ENCODE measurements at places on chromosomes 7 and 10.

DNA sequence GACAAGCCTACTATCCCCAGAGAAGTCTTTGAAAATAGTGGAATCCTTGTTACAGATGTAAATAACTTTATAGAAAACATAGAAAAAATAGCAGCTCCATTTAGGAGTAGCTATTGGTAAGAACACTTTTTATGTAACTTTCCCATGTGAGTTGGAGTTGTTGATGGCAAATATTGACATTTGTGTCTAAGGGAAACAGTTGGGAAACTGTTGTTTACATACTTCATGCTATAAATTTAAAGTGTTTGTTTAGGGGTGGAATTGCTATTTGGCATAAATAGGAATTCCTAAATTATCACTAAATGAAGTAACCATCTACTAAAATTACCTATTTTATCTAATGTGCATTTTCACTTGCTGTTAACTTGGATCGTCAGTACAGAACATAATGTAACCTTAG is 50.7 kb downstream of the GDI2 start:
- DNase-seq: no peak

DNA sequence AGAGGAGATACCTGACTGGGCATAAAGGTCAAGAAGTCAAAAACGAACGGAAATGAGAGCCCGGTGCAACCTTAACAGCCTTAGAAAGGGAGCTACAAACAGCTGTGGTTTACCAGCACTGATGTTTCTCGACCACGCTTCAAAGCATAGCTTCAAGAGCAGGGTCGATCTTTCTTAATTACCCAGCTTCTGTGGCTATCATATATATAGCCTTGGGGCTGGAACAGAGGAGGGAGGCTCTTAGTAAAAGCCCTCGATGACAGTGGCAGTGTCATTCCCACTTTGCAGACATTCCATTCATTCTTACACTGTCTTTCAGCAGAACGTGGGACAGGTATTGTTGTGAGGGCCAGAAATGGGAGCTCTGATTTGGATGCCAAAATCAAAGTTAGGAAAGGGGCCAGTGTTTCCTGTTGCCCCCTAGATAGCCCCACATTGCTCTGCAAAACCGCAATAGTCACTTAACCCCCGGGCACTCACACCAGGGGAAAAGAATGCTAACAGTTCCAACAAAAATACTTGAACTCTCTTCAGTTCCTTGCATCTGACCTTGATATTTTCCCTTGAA is 141.5 kb downstream of the MTPAP start:
- DNase-seq: no peak

- DNase-seq: no peak
Measured at GRCh38 chr7:93817526-93817925, 73.0 kb downstream of the TFPI2 start.

DNA sequence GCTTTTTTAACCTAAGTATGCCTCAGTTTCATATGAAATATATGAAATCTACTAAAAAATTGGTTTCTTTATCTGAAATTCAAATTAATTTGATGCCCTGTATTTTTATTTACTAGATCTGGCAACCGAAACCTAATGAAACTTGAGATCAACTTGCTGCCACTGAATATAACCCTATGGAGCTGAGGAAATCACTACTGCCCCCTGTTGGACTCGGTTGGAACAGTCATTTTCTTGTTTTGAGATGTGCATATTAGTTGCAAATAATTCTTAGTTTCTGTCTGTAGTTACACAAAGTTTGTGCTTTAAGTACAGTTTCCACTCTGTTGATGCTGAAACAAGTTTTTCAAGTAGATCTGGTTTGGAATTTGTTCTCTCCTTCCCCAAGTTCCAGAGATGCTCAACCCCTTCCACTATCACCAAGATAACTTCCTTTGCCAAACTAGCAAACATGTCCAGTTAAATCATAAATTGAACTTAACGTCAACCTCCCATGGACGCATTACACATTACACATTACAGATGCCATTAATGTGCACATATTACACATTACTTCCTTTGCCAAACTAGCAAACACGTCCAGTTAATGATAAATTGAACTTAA is 22.2 kb upstream of the EXOC4 start:
- peak; percentile 20 for DNase-seq

DNA sequence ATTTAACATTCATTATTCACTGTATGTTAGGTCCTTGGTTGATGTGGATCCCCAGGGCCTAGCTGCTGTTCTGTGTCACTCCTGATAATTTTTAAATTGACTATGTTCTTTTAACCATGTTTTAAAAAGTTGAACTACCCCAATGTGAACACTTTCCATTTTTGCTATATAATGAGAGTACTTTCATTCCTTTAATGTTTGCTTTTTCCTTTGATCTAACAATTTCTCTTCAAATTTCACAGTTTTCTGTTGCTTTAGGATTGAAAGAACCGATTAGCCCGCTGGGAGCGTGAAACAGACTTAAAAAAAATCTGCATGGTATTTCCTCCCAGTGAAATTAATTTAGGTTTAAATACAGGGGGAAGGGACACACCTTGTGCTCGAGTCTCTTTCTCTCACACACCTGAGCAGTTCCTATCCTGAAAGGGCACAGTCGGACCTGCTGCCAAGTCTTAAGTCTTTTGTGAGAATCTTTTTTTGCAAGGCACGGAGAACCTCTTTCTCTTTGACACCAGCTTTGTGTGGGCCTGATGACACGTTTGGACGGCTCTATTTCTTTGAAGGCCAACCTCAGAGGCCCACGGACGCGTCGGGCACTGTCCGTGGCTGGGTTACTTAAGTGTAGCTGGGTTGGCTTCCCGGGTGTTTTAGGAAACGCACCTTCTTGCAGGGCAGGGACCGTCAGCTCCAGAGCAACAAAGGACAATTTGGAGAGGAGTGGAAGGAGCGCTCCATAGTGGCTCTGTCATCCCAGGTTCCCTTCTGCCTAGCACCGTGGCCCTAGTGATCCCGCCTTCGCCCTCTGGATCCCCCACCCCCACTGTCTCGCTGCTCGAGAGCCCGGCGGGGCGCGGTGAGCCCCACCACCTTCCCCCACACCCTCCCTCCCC is 1.0 kb upstream of the CHN2 start:
- DNase-seq: no peak

GRCh38 chr7:39197831-39198230 is 220.1 kb downstream of the POU6F2 start:
- DNase-seq: no peak

- no peak for DNase-seq
Measured at GRCh38 chr10:71852355-71852937, 1.4 kb upstream of the PSAP start.

DNA sequence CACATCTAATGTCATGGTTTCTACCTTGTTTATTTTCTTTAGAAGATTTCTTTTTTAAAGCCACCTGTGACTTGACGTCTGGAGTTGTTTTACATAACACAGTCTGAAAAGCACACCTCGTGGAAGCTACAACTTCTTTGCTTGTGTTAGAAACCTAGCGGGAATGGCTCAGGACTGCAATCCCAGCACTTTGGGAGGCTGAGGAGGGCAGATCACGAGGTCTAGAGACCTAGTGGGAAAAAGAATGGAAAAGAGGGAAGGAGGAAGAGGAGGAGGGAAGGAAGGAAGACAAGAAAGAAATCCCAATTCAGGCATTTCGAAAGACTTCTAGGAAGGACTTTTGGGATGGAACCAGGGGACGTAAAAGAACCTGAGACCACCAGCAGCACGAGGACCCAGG is 146.3 kb upstream of the CELF2 start:
- DNase-seq: no peak

GRCh38 chr10:71209731-71210541 is 2.4 kb upstream of the UNC5B start:
- DNase-seq: no peak

DNA sequence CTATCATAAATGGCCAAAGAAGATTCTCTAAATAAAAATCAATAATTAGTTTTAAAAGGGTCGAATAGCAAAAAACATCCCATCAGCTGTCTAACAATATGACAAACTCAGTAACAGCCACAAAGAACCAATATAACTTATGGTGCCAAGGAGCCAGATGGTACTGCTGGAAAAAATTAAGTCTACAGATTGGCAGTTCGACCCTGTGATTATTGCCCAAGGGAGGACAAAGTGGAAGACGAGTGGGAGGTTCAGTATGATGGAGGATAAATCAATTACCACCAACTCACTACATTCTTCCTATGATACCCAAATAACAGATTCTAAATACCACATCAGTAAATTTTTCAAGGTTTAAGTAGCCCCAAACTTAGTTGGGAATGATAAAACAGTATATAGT is 49.0 kb downstream of the SKAP2 start:
- DNase-seq: no peak

- no peak for DNase-seq
Measured at GRCh38 chr7:38512704-38513103, 118.5 kb downstream of the AMPH start.

DNA sequence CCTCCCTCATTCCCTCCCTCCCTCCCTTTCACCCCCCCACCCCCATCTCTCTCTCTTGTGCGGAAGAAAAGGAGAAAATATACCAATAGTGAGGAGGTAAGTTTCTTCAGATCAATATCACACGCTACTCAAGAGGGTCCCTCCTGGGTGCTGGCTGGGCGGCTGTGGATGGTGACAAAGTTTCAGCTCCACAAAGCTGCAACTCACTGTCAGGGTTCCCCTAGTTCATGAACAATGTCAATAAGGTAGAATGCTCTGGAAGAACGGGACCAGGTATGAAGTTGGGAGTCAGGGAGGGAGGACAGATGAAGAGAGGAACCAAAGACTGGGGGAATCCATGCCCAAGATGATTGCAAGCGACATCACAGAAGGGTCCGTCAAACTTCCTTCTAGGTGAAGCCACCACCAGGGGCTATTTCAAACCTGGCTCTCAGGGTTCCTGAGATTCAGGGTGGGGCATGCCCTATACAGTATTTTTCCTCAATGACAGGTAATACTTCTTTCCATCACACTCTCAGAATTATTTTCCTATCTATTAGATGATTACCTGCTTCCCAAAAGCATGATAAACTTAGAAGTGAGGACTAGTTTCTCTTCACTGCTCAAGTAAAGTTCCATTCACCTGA is 1.4 kb upstream of the PDE1C start:
- no peak for DNase-seq

DNA sequence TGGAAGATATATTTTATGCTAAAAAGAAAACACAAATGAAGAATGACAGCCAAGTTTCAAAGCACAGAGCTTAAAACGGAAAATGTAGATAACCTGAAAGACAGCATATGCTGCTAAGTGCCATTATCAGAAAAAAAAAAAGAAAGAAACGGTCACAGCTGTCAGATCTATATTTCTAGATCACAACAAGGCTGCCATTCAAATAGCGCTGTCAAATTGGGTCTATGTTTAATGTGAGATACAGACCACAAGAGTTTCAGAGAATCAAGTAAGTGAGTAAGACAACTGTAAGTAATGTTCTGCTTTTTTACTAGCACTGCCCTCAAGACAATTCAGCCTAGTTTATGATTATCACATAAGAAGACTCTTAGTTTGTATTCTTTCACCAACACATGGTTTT is 66.1 kb upstream of the RNF148 start:
- no peak for DNase-seq

- DNase-seq: peak; percentile 55
Measured at GRCh38 chr10:3668276-3668965, 116.6 kb downstream of the KLF6 start.

DNA sequence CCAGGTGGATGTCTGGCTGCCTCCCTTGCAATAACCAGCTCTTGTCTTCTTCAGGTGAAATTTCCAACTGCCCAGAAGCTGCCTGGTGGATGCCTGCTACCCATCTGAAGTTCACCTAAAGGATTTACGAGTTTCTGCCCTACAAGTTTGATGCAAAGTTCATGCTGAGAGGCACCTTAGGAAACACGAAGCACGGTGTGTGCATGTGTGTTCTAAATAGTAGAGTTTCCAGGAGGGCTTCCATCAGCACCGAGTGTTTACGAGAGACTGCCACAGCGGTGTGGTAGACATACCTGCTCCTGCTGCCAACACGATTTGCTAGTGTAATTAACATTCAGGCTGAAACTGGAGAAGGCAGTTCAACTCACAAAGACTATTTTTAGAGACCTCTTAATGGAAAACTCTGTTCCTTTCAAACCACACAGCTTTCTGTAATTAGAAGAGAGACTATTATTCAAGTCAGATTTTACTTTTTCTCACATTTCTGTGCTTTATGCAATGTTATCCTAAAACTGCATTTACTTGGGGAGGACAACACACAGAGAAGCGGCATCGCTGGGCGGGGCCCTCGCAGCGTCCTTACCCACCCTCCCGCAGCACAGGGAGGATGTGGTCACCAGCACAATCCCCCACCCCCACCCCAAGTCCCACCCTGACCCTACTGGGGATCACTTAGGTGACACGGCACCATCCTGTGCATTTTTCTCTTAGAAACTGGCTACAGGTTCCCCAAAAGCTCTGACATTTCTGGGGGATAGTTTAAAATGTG is 15.5 kb upstream of the CPXM2 start:
- no peak for DNase-seq

- DNase-seq: no peak
Measured at GRCh38 chr10:15015451-15015850, 28.3 kb upstream of the OLAH start.

DNA sequence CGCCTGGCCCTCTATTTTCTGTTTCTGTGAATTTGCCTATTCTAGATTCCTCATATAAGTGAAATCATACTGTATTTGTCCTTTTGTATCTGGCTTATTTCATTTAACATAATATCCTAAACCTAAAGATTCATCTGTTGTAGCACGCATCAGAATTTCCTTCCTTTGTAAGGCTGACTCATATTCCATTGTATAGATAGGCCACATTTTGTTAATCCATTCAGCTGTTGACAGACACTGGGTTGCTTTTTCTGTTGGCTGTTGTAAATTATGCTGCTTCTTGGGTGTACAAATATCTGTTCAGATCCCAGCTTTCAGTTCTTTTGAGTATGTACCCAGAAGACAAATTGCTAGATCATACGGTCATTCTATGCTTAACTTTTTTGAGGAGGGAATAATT is 28.8 kb upstream of the CUL1 start:
- DNase-seq: no peak

DNA sequence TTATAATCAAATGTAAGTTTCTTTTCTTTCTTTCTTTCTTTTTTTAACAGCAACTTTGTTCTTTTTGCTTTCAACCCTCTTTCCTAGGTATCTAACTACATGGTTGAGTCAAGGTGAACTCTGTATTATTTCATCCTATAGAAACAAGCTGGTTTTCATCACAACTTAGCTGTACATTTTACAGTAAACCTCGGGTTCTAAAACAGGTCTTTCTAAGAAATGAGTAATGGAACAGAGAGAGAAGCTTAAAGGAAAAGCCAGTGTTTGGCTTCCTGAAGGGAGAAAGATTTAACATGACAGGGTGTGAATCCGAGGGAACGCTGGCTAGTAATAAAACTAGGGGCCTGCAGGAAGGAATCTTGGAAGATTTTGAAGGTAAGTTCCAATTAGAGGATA is 143.4 kb upstream of the ITGB1 start:
- DNase-seq: no peak

GRCh38 chr7:1134951-1135350 is 25.0 kb downstream of the ZFAND2A start:
- no peak for DNase-seq

Data from stimulated activated CD4-positive, alpha-beta T cell treated with anti-CD3 and anti-CD28 coated beads, Interleukin-1b, Interleukin-23, amount 100 ng/mL, for 48 hours (primary cell).